ENCODE measurements at places on chromosomes 4 and X.

DNA sequence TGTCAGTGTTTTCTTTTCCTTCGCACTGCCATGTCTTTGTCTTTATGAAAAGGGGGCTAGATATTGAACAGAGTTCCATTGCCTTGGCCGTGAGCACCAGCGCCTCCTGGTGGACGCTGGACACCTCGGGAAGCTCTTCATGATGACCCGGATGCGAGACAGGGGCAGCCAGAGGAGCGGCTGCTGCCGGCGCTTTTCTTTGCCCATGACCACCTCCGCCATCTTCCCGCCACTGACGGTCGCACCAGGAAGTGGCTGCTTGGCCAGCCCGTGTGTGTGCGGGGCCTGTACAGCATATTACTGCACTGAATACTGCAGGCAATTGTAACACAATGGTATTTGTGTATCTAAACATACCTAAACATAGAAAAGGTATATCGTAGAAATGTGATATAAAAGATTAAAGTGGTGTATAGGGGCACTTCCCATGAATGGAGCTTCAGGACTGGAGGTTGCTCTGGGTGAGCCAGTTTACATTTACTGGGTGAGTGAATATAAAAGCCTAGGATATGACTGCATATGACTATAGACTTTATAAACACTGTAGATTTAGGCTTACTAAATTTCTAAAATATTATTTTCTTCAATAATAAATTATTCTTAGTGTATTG is 15.8 kb upstream of the GRIA2 start:
- DNase-seq = peak; percentile 45

DNA sequence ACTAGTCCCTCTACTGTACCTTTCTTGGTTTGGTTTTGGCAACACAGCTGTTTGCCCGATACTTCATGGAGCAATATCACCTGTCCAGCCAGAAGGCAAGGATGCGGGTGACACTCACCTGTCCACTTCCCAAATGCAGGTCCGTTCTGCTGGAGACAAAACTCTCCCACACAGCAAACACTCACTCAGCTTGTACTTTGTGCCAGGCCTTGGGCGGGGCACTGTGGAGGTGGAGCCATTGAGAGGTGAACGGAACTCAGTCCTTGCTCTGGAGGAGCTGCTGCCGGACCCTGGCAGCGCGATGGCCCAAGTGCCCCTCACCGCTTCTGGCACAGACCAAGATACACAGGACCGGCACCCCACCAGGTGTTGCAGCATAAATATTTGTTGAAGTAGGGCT is 15.3 kb upstream of the HMGB3 start:
- no peak for DNase-seq

GRCh38 chrX:65668377-65669310 is 1.2 kb downstream of the MSN start:
- DNase-seq = peak; percentile 68

GRCh38 chr4:173174594-173175012 is 6.0 kb downstream of the GALNT7 start:
- DNase-seq = no peak

- DNase-seq = no peak
These were observed 98.4 kb downstream of the STIM2 start for GRCh38 chr4:26958925-26959653.

GRCh38 chr4:145739845-145740244 is 59.9 kb downstream of the C4orf51 start:
- no peak for DNase-seq

GRCh38 chrX:21167494-21167893 is 206.7 kb upstream of the CNKSR2 start:
- no peak for DNase-seq

Measured in Right ventricle myocardium superior (tissue), 1 donor.